ENCODE measurements at places on chromosomes 4 and X.

- no peak for DNase-seq
These were observed 622.4 kb downstream of the BCOR start for GRCh38 chrX:39475372-39475771.

- no peak for DNase-seq
These were observed 137.5 kb downstream of the BCOR start for GRCh38 chrX:39960219-39960618.

- no peak for DNase-seq
These were observed 298.5 kb upstream of the BMP3 start for GRCh38 chr4:80732010-80732409.

- DNase-seq = no peak
These were observed 895.1 kb downstream of the PCDH18 start for GRCh38 chr4:136637071-136637777.

DNA sequence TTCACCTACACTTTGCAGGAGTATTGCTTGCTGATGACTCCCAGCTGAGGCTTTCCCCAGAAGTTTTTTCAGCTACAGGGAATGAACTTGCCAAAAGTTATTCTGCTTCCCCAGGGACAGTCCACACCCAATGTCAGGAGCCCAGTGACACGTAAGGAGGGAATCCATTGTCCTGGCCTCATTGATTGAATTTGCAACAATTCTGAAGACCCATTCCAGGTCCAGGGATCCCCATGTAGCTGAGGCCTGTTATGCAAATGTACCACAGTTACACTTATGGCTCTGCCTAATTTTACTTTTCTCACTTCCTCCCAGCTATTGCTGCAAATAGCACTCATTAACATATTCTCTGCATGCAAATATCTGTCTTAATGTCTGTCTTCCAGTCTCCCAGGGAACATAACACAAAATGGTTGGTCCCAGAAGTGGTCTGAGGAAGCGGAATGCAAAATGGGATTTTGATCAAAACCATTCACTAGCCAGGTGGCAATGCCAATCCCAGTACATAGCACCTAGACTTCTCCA lies 113.7 kb upstream of the ACTRT1 start:
- no peak for DNase-seq

GRCh38 chr4:124940387-124940786 lies 227.9 kb upstream of the ANKRD50 start:
- DNase-seq = no peak

DNA sequence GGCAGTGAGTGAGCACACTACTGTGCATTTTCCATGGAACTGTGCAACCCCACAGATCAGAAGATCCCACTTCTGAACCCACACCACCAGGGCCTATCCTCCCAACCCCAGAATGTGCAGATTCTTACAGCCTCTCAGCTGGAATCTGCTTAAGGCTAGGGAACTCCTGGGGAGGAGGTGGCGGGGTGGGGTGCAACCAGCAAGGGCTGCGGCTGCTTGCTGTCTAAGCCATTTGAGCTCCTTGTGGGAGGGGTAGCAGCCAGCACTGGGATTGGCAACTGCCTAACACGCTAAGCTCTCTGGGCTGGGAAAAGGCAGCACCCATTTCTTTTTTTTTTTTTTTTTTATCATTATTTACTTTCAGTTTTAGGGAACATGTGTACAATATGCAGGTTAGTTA lies 353.3 kb downstream of the RAB28 start:
- DNase-seq = no peak

DNA sequence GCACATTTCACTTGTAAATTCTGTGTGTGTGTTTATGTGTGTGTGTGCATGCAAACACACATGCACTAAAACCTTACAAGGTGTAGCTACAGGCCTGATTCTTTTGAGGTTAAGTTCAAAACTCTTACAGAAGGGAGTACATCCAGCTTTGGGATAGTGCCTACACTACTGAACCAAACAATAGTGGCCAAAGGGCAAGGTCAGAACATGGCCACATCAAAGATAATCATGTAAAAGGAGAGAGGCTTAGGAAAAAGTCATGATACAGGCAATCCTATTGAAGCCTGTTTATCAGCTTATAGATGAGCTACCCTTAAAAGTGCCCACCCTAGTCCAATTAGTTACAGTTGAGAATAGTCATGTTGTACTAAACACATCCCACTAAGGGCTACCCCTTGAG lies 139.6 kb downstream of the IDS start:
- no peak for DNase-seq

DNA sequence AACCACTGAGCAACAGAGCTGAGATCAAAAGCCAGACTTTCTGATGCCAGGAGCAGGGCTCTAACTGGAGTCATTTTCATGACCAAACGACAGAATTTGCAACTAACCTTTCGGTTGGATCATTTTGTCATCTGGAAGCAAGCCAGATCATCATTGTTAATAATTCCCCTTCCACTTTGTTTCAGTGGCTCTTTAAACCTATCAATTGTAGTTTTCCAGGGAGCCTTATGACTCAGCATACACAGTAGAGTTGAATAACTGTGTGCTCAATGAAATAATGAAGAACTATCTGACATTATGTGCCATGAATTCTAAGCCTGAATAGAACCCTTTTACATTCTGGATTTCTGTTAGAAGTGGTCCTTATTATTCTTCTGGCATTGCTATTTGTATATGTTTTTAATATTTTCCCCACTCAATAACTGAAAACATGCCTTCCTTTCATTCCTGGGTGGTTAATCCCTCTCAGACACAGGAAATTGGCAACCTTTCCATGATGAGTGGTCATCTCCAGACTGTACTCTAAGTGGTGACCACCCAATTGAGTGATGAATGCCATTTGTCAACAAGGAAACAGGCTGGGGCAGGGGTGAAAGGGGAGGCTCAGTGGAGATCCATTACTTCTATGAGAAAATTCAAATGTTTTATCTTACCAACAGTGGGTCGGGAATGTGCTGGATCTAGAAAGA lies 431.8 kb downstream of the BCOR start:
- DNase-seq = no peak

DNA sequence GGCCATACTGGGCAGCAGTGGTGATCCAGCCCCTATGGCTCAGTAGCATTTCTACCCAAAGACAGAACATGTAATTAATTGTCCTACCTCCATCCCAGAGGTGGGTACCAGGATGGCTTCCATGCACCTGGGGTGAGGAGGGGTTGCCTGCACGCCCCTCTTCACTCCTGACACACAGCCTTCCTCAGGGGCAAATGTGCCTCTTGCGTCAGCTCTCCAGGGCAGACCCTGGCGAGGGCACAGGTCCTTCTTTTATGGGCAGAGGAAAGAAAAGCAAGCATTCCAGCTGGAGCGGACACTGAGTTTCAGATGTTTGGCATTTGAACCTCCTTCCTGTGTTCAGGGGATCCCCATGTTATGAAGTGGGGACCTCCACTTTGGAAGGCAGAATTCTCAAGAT lies 95.6 kb downstream of the PHKA2 start:
- no peak for DNase-seq

GRCh38 chr4:41881981-41882624 lies 53.1 kb upstream of the TMEM33 start:
- no peak for DNase-seq

DNA sequence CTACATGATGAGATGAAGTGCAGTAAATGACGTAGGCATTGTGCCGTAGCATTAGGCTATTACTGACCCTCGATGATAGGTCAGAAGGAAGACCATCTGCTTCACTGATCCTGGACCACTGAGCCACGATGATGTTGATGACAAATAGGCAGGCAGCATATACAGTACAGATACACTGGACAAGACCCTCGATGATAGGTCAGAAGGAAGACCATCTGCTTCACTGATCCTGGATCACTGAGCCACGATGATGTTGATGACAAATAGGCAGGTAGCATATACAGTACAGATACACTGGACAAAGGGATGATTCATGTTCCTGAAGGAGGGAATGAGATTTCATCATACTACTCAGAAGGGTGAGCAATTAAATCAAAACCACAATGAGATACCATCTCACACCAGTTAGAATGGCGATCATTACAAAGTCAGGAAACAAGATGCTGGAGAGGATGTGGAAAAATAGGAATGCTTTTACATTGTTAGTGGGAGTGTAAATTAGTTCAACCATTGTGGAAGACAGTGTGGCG lies 50.9 kb downstream of the BEND4 start:
- DNase-seq = no peak

DNA sequence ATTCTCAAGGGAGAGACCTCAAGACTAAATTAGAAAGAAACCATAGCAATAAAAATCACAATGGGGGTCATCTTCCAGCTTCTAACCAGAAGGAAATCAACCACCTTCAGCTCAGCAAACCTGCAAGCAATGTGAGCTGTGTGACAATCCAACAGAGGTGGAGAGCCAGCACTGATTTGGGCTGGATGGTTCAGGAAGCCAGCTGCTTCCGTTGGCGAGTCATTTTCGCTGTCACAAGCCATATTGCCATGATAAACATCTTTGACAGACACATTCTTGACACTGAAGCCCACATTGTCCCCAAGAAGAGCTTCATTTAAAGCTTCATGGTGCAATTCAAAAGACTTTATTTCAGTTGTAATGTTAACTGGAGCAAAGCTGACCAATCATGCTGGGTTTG lies 22.7 kb downstream of the F8A1 start:
- DNase-seq = no peak

Data from C1 segment of cervical spinal cord (tissue), 14 donors.